ENCODE measurements at places on chromosomes 16 and 17.

DNA sequence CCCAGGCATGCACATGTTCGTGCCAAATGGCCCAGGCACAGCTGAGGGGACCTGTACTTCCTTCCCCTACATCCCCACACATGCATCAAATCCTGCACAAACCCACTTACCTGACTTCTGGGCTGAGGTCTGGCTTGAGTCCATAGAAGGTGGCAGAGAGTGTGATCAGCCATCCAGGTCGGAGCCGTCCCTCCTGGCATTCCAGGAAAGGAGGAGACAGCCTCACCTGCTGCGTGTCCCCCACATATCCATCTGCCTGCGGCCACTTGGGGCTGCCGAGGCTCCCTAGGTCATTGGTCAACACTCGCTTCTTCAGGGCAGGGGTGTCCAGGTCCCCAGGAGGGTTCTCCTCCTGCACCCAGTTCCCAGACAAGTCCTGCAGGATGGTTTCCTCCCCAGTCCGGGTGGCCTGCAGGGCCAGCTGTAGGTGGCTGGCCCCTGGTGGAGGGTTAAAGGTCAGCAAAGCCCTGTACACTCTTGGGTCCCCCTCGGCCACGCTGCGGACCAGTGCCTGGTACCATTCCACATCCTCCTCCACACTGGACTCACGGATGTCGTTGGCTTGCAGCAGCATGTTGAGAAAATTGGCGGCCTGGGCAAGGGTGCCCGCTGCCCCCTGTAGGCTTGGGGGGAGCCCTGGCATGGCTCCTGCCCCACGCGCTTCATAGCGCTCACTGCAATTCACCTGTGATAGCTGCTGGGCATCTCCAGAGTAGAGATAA, 709 bp downstream of the GPR179 start:
- no peak for DNase-seq

GRCh38 chr16:69741519-69741918, 13.2 kb downstream of the NOB1 start:
- no peak for DNase-seq

DNA sequence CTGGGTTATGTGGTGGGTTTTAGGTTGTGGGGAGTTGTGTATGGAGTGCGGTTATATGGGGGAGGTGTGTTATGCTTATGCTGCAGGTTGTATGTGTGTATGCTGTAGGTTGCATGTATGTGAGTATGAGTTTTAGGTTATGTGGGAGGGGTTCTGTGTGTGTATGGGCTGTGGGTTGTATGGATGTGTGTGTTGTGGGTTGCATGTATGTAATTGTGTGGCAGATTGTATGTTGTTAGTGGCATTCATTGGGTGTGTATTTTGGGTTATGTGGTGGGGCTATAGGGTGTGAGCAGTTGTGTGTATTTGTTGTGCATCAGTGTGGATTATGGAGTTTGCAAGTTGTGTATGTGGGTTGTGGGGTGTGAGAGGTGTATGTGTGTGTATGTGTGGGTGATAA, 277.4 kb downstream of the NPIPA8 start:
- DNase-seq: no peak

DNA sequence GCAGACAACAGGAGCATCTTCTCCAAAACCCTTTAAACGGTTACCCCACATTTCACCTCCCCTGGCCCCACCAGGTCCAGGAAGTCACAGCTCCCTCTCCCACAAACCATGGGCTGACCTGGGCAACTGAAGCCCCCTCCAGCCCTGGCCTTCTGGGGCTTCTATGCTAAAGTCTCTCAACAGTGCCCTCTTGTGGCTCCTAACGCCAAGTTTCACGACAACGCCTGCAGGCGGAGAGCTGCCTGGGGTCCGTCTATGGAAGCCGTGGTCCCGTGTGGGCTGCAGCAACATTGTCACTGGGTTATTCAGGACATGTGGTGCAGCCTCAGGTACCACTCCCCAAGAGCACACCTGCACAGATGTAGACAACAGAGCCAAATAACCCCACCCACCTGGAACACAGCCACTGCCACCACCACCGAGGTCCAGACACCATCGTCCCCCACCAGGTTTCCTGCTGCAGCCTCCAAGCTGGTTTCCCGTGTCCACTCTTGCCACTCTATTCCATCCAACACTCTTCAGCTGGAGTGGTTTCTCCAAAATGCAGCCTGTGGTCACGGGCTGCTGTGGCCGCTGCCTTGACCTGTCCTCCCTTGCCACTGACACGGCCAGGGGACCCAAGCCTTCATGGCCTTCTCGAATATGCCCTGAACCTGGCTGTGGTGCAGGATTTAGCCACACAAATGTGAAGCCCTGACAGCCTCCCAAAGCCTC, 19.1 kb downstream of the C16orf95 start:
- no peak for DNase-seq

GRCh38 chr16:86712158-86713009, 134.0 kb downstream of the FOXL1 start:
- DNase-seq: no peak

DNA sequence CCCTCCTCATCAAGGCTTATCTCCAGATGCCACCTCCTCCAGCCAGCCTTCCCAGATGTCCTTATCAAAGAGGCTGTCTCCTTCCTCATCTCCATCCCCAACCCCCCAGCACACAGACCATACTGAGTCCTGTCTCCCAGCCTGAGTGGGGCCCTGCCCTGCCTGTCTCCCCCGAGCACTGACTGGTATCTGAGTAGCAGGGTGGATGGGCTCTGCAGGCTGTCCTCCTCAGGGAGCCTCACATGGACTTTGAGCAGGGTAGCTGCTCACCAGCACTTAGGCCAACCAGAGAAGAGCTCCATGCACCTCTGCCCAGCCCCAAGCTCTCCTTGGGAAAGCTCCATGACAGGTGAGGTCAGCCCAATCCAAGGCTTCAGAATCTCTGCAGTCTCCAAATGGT, 20.0 kb upstream of the ITGA3 start:
- no peak for DNase-seq

GRCh38 chr17:12021623-12022140, 1.0 kb downstream of the MAP2K4 start:
- DNase-seq: no peak

GRCh38 chr16:71526111-71526631, at the start of gene CHST4:
CHST4 (plus strand) TSS chr16:71526426; CDS start chr16:71536678, 10,252 bp downstream.
- DNase-seq: peak; percentile 40

DNA sequence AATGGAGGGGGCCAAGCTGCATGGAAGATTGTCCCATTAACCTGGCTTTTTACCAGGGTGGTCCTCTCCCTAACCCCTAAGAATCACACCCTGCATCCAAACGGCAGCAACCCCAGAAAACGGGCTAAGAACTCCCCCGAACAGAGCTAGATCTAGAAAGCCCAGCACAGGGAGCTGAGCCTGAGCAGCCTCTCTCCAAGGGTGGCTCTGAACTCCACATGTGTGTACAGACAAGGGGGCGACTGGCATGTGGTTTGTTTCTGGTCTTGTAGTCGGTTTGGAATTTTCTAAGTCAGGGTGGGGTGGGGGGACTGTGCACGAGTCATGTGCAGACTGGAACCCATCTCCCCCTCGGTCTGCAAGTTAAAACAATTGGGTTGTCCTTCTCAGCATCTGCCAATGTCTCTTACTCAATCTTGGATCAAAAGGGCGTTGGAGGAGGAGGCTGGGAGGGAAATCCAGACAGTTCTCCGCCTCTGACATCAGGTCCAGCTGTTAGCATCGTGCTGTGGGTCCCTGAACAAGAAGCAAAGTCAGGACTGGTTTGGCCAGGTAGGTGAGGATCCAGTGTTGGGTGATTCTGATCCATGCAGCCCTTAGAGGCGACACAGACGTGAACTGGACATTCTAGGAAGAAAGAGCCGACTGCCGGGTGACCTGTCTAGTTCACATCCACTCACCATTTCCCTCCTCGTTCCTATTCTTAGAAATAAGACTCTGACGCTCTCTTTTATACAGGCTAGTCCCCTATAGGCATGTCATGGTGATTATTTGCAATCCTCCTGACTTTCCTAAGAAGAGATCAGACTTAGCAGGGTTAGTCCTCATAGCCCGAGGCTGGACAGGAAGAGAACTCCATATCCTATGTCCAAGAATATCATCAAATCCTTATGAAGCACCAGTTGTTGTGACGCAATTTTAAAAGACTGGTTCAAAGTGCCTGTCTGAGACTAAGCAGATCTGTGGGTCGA, 381.8 kb downstream of the SOX9 start:
- DNase-seq: peak; percentile 40

GRCh38 chr16:58537124-58537906, 22.0 kb downstream of the SETD6 start:
- DNase-seq: no peak

- DNase-seq: no peak
These were observed 159.2 kb upstream of the CDH5 start for GRCh38 chr16:66207139-66207882.

DNA sequence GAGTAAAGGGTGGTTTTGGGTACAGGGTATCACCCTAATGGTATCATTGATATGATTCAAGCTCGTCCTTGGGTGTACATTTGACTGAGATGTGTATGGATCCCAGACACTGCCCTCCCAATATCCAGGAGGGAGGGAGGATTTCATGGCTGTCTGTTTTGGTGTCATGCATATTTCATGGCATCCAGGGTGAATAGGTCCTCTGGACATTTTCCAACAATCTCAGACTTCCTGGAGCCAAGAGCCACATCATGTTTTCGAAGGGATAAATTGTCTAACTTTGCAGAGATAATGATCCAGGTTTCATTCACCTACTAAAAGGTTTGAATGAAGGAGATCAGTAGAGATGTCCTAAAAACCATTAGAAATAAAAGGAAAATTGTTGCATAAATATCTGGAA, 431.9 kb downstream of the SHISA9 start:
- DNase-seq: no peak

- DNase-seq: no peak
These were observed 9.9 kb downstream of the DHODH start for GRCh38 chr16:72018470-72018869.

GRCh38 chr17:924711-925475, 54.7 kb downstream of the NXN start:
- no peak for DNase-seq

DNA sequence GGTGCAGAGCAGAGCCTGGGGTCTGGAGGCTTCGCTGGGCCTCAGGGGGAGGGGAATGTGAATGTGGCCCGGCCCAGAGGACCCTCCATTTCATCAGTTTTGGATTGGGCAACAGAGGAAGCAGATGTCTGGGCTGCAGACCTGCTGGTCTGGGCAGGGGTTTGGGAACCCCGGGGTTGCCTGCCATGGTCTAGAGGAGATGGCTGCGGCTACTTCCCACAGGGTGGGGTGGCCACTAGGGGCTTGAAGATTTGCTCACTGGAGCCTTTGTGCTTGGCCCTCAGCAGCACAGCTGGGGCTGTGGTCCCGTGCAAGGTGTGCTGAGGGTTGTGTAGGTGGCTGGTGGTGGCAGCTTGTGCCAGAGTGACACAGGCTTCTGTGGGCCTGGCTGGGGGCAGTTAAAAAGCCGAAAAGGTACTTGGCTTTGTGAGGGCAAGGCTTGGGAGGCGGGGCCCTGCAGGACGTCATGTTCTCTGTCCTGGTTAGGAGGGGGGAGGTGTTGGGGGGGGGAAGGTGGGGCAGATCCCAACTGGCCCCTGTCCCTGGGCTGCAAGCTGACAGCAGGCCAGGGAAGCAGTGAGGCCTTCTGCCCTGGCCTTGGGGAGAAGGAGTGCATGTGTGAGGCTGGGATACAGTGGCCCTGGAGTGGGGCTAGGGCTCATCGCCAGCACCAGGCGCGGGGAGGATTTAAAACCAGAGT, 98.0 kb downstream of the KPNA2 start:
- no peak for DNase-seq

DNA sequence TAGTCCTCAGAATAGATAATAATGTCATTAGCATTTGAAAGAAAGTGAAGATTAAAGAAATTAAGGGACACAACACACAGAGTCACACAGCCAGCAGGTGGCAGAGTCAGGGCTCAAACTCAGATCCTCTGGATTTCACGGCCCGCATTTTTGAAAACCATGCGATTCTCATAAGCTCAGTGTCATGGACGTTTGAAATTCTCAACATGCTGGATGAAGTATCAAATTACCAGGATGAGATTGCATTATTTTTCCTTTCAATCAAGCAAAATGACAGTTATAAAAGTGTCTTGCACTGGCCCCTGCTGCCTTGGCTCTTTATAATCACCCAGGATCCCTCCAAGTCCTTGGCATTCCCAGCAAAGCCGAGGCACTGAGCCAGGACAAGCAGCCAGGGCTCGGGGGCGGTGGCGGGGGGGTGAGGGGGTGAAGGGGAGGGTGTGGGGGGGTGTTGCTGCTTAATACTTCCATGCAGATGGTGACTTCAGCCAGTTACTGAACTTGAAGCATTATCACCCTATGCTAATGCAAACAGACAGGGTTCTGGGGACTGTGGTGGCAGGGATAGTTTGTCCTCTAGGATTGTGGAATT, 6.6 kb upstream of the BMERB1 start:
- DNase-seq: peak; percentile 83

- DNase-seq: no peak
These were observed 77.6 kb downstream of the PRKCA start for GRCh38 chr17:66379996-66380395.

DNA sequence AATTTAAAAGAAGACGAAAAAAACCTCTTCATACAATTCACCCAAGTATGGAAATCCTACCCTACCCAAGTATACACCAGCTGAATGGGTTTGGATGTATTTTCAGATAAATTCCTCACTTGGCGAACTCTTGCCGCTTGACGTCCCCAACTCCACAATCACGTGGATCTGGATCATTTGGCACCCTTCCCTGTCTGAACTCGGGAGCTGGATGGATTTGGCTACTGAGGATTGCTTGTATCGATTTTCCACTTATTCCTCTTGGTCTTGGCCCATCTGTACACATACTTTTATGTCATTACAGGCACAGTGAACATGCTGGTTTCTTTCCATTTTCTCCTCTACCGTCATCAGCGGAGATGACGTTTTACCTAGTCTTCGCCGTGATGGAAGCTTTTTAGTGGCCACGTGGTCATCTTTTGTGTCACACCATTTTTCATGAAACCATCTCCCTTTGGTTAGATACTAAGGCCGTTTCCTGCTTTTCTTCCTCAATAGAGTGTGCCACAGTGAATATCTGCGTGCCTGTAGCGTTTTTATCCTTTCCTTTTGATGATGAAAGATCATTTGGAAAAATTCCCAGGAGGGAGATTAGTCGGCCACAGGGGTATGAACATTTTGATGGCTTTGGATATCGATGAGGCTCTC, 47.1 kb downstream of the CMIP start:
- peak; percentile 39 for DNase-seq
